ENCODE measurements at places on chromosomes 13 and 19.

GRCh38 chr13:20810808-20811207 lies 37.0 kb upstream of the EEF1AKMT1 start:
- H3K27ac ChIP-seq = no peak overlapping the region
- H3K27me3 ChIP-seq = no peaks in the 10 kb centered on the region
- peaks cover 90% of the 10 kb centered on the region for H3K36me3 ChIP-seq
- no peak overlapping the region for H3K4me3 ChIP-seq
- no peak for DNase-seq

DNA sequence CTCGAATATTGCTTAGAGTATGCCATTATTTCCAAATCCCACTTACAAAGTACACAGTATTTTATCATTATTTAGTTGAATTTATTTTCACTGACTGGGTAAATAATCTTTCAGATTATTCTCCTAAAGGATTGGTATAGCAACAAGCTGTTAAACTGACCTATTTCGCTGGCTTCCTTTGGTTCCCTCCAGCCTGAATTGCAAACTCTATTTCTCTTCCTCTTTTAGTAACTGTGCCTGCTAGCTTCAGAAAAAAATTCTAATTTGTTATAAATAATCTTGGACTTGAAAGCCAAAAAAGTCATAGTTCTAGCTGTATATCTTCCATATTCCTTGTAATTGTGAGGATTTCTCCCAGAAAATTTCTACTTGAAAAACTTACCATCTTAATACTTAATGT lies 15.0 kb upstream of the CCNA1 start:
- H3K27ac ChIP-seq = no peak overlapping the region
- H3K36me3 ChIP-seq = no peaks in the 10 kb centered on the region
- H3K27me3 ChIP-seq = peaks cover 58% of the 10 kb centered on the region
- H3K4me3 ChIP-seq = no peak overlapping the region

GRCh38 chr19:46192992-46193650 lies 36.4 kb upstream of the IGFL1 start:
- H3K36me3 ChIP-seq = no peaks in the 10 kb centered on the region
- peaks cover 85% of the 10 kb centered on the region for H3K27me3 ChIP-seq
- DNase-seq = no peak
- no peak overlapping the region for H3K4me3 ChIP-seq
- H3K4me1 ChIP-seq = no peaks in the 10 kb centered on the region

DNA sequence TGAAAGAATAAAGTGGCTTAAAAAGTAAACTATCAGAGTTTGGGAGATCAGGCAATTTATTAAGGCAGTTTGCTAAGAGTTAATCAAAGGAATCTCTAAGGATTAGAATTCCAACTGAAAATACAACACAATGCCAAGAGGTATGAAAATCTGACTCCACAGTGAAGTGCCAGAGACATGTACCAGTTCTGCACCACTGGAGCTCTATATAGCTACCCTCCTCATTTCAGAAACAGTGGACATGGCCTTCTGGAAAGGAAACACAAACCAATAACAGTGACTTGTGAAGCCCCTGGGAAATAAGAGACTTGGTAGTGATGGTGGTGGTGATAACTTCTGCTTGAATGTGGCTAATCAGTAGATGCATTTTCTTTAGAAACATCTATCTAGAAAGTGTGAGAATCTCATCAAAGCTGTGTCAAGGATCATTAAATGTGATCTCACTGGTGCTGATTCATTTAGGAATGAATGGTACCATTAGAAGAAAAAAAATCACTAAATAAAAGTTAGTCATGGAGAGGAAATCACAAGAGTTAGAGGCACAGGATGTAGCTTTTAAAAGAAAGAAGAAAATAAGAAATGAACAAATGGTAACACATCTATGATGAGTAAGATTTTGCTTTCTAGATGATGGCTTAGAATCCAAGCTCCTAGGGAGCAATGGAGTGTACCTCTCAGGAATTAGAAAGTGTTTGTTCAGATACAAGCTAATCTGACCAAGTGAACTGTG lies 20.1 kb upstream of the N4BP2L1 start:
- H3K4me1 ChIP-seq = peaks cover 11% of the 10 kb centered on the region
- no peak overlapping the region for H3K4me3 ChIP-seq
- peak overlapping the region; percentile 15 for H3K27ac ChIP-seq
- no peaks in the 10 kb centered on the region for H3K27me3 ChIP-seq
- H3K36me3 ChIP-seq = peaks cover 3% of the 10 kb centered on the region
- DNase-seq = no peak

DNA sequence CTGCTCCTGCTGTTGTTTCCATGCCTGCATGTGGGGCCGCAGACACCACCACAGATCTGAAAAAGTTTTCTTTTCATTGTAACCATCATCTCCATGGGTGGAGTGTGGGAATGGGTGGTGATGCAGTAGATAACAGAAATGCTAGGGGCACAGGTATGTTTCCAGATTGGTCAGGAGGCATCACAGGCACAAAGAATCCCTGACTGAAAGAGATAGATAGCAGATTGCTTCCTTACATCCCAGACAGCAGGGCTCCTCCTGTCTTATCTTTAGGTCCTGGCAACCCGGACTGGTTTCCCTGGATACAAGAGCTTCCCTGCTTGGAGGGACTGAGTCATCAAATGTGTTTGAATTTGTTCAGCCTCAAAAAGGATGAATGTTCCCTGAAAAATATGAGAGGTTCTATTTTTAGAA lies 1937.6 kb downstream of the PCDH9 start:
- no peaks in the 10 kb centered on the region for H3K4me1 ChIP-seq
- H3K27ac ChIP-seq = no peak overlapping the region
- no peaks in the 10 kb centered on the region for H3K36me3 ChIP-seq
- no peak for DNase-seq
- H3K4me3 ChIP-seq = no peak overlapping the region
- H3K27me3 ChIP-seq = no peaks in the 10 kb centered on the region

DNA sequence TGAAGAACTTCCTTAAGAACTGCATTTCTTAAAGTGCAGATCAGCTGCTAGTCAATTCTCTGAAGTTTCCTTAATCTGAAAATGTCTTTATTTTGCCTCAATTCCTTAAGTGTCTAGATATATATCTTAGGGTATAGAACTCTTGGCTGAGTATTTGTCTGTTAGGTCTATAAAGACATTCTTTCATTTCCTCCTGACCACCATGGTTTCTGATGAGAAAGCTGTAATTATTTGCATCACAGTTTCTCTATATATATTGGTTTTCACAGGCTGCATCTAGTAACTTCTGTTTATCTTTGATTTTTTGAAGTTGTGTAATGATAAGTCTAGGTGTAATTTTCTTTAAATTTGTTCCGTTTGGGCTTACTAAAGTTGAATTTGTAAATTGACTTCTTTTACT lies 15.2 kb downstream of the NDFIP2 start:
- peaks cover 56% of the 10 kb centered on the region for H3K36me3 ChIP-seq
- H3K4me1 ChIP-seq = peaks cover 92% of the 10 kb centered on the region
- no peak overlapping the region for H3K27ac ChIP-seq
- no peak overlapping the region for H3K4me3 ChIP-seq
- no peak for DNase-seq

DNA sequence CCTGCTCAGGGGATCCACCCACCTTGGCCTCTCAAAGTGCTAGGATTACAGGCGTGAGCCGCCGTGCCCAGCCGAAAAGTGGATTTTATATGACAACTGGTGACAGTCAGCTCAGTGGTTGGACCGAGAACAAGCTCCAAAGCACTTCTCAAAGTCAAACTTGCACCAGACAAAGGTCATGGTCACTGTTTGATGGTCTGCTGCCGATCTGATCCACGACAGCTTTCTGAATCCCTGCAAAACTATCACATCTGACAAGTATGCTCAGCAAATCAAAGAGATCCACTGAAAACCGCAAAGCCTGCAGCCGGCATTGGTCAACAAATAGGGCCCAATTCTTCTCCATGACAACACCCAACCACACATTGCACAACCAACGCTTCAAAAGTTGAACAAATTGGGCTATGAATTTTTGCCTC lies 21.6 kb upstream of the NAA16 start:
- no peaks in the 10 kb centered on the region for H3K27me3 ChIP-seq
- peaks cover 27% of the 10 kb centered on the region for H3K4me1 ChIP-seq
- H3K4me3 ChIP-seq = no peak overlapping the region
- no peak for DNase-seq
- H3K27ac ChIP-seq = no peak overlapping the region

DNA sequence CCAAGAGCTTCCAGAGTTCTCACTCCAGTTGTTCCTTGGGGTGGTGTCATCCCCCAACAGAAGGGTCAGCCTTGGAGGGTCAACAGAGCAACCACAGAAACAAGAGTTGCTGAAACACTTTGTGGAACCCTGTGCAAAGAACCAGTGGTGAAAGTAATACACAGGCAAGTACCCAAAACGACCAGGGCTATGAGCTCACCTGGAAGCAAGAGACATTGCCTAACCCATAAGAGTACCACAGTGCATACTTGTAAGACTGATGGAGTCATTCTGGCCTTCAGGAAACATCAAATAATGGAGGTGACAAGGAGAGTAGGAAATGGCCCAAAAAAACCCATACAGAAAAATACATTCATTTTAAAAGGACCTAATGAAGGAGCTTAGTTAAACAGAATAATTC lies 184.3 kb upstream of the TSC22D1 start:
- H3K27ac ChIP-seq = no peak overlapping the region
- H3K36me3 ChIP-seq = no peaks in the 10 kb centered on the region
- no peak for DNase-seq
- H3K27me3 ChIP-seq = peaks cover 3% of the 10 kb centered on the region
- H3K4me3 ChIP-seq = no peak overlapping the region

- DNase-seq = peak; percentile 38
- peak overlapping the region; percentile 3 for H3K4me3 ChIP-seq
- no peaks in the 10 kb centered on the region for H3K27me3 ChIP-seq
- peak overlapping the region; percentile 81 for H3K27ac ChIP-seq
- peaks cover 38% of the 10 kb centered on the region for H3K4me1 ChIP-seq
- H3K36me3 ChIP-seq = no peaks in the 10 kb centered on the region
Measured at GRCh38 chr13:48804821-48805601, 151.3 kb downstream of the CYSLTR2 start.

- no peaks in the 10 kb centered on the region for H3K27me3 ChIP-seq
- peaks cover 71% of the 10 kb centered on the region for H3K36me3 ChIP-seq
- peak; percentile 69 for DNase-seq
- peaks cover 55% of the 10 kb centered on the region for H3K4me1 ChIP-seq
Measured at GRCh38 chr19:47110521-47111005, 3.0 kb downstream of the ZC3H4 start.

- H3K27me3 ChIP-seq = no peaks in the 10 kb centered on the region
- DNase-seq = no peak
- H3K27ac ChIP-seq = peak overlapping the region; percentile 99
- H3K4me3 ChIP-seq = peak overlapping the region; percentile 98
- H3K36me3 ChIP-seq = peaks cover 80% of the 10 kb centered on the region
- peaks cover 43% of the 10 kb centered on the region for H3K4me1 ChIP-seq
Measured at GRCh38 chr19:15419413-15420025, 731 bp upstream of the AKAP8L start.

DNA sequence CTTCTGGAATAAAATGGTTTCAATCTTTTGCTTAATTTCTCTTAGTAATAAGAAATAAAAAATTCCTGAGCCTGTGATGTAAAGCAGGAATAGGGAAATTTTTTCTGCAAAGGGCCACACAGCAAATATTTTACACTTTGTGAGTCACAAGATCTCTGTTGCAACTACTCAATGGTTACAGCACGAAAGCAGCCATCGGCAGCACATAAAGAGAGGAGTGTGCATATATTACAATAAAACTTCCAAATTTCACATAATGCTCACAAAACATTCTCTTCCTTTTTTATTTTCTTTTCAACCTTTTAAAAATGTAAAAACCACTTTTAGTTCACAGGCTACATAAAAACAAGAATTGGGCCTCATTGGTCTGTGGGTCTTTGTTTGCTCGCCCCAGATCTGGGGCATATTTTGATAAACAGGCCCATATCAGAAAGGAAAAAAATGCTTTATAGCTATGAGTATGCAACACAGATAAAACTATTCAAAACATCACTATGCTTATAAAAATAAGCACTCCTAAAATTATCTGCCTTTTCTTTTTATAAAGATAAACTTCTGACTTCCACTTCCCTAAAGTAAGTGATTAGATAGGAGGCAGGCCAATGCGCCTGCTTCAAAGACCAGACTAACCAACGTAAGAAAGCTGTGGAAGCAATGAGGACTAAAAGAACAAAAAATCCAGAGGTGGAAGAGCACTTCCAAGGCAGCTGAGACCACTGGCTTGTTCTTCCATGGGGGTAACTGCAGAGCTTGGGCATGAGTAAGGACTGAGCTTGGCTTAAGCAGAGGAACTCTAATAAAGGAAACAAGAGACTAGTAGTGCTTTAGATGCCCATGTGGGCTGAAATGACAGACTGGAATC lies 26.5 kb downstream of the MYCBP2 start:
- H3K27ac ChIP-seq = peak overlapping the region; percentile 45
- DNase-seq = no peak
- H3K27me3 ChIP-seq = no peaks in the 10 kb centered on the region
- H3K4me1 ChIP-seq = peaks cover 75% of the 10 kb centered on the region
- H3K4me3 ChIP-seq = no peak overlapping the region

DNA sequence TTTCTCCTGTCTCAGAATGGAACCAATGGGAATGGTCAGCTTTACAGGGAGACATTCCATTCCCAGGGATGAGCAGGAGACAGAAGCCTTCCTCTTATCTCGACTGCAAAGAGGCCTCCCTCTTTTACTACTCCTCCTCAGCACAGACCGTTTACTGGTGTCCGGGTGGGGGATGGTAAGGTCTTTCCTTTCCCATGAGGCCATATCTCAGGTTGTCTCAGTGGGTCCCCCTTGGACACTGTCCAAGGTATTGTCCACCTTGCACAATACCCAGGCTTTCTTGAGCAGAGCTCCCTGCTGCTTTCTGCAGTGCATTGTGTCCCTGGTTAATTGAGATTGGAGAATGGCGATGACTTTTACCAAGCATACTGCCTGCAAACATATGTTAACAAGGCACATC lies 7.5 kb upstream of the ZNF808 start:
- peaks cover 10% of the 10 kb centered on the region for H3K27me3 ChIP-seq
- no peak overlapping the region for H3K27ac ChIP-seq
- DNase-seq = no peak
- peaks cover 34% of the 10 kb centered on the region for H3K36me3 ChIP-seq

DNA sequence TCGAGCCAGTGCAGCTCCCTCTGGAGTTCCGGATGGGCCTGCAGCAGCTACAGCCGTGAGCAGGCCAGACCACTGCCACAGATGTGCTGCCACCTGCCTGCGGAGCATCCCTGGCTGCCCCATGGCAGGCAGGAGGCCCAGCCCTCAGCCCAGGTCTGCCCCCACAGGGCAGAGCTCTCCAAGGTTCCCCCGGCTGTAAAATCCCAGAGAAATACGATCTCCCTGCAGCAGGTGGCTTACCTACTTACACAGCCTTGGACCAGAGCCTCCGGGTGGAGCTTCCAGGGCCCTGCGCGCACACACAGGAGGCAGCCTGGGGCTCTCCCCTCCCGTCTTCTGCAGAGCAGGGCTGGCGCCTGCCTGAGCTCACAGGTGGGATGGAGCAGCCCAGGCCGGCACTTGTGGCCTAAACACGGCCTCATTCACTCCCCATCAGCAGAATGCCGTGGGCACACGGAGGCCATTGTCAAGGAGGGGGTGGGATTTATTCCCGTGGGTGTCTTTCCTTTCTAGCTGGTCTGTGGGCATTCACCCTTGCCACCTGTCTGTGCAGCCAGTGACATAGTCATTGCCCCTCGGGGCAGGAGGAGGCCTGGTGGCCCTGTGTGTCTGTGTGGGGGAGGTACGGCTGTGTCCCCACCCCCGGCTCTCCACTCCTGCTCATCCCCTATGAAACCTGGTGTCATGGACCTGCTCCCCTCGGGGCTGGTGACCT lies 118.0 kb downstream of the KDM4B start:
- H3K4me1 ChIP-seq = no peaks in the 10 kb centered on the region
- H3K4me3 ChIP-seq = no peak overlapping the region
- no peak overlapping the region for H3K27ac ChIP-seq
- peaks cover 33% of the 10 kb centered on the region for H3K36me3 ChIP-seq
- no peak for DNase-seq

GRCh38 chr19:39372941-39373340 lies 18.0 kb downstream of the PAF1 start:
- peaks cover 87% of the 10 kb centered on the region for H3K36me3 ChIP-seq
- H3K27ac ChIP-seq = peak overlapping the region; percentile 19
- H3K4me1 ChIP-seq = no peaks in the 10 kb centered on the region
